Activated naive CD4-positive, alpha-beta T cell treated with anti-CD3 and anti-CD28 coated beads for 36 hours (primary cell): ENCODE measurements at places on chromosomes 7 and 10.

DNA sequence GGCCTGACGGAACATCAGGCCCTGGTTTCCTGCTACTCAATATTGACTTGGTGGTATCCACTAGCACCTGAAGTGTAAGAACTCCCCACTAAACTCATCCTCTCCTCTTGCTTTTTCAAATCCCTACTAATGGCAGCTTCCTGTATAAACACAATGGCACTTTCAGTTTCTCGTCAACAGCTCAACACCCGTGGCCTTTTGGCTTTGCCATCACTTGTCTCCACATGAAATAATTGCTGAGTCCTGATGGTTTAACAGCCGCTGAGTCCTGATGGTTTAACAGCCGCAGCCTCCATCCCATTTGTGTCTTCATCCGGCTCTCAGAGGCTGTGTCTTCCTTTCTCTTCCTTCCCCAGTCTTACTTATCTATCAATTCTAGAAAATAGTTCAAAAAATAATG, 261.4 kb upstream of the PITRM1 start:
- no peak for DNase-seq
- no peak overlapping the region for H3K4me3 ChIP-seq
- H3K27me3 ChIP-seq: no peaks in the 10 kb centered on the region
- no peaks in the 10 kb centered on the region for H3K36me3 ChIP-seq
- no peak overlapping the region for H3K27ac ChIP-seq
- H3K4me1 ChIP-seq: no peaks in the 10 kb centered on the region

DNA sequence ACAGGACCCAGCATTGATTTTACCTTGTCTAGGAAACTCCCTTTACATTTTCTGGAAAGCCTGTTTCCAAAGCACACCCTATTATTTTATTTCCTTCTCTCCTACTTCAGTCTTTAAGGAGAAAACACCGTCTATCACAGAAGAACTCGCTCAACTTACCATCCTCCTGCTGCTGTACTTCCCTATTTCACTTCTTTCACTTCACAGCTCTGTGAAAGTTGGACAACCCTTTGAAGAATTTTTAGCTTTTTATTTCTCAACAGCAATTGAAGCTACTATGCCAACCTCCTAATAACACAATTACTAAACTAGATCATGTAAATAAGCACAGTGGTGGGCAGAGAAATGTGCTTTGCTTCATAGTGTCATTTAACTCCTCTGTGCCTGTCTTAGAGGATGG, 166.5 kb downstream of the TFEC start:
- no peak overlapping the region for H3K27ac ChIP-seq
- peaks cover 2% of the 10 kb centered on the region for H3K27me3 ChIP-seq
- H3K4me1 ChIP-seq: no peaks in the 10 kb centered on the region
- DNase-seq: no peak
- H3K4me3 ChIP-seq: no peak overlapping the region

DNA sequence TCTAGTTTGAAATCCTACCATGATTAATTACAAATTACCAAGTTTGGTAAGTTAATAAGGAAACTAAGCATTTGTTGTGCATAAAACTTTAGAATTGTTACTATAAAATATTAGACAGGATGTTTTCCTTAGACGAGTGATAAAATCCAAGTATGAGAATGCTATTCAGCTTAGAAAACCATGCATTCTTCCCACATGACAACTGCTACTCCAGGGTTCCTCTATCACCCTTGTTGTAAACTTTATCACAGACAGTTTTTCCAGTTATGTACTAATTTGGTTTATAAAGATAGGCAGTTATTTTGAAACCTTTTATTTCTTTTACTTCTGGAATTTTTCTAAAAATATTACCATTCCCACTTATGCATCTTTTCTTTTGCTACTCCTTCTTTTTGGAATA, 52.0 kb downstream of the SIRT1 start:
- H3K27ac ChIP-seq: no peak overlapping the region
- peaks cover 6% of the 10 kb centered on the region for H3K36me3 ChIP-seq
- H3K4me1 ChIP-seq: no peaks in the 10 kb centered on the region
- no peak for DNase-seq
- no peak overlapping the region for H3K4me3 ChIP-seq

DNA sequence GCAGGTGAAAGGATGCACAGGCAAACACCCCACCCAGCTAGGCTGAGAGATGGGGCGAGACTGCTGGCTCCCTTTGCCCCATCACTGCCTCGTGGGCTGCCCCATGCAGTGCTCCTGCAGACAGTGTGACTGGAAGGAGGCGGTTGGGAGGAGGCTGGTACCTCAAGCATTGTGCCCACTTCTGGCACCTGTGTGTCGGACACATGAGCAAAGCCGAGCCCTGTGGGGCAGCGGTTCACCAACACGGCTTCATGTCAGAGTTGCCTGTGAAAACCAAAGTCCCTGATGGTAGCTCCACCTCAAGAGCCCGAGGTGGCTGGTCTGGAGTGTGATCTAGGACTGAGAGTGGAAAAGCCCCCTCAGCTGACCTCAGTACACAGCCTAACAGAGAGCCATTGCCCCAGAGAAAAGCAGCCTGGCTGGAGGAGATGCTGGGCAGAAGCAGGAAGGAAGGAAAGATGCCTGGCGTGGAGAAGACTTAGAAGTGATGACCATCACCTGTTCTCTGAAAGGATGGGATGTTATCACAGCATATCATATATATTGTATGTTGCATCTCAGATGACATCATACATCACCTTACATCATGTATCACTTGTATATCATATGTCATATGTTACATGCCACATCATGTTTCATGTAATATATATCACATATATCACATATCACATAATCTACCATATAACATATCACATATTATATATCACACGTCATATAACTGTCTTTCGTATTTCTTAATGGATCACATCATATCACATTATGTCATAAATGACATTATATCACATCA, 75.6 kb downstream of the ADCY1 start:
- no peaks in the 10 kb centered on the region for H3K4me1 ChIP-seq
- no peaks in the 10 kb centered on the region for H3K36me3 ChIP-seq
- no peaks in the 10 kb centered on the region for H3K27me3 ChIP-seq
